Substantia nigra (tissue), 51 donors: ENCODE measurements at places on chromosomes 6 and 20.

DNA sequence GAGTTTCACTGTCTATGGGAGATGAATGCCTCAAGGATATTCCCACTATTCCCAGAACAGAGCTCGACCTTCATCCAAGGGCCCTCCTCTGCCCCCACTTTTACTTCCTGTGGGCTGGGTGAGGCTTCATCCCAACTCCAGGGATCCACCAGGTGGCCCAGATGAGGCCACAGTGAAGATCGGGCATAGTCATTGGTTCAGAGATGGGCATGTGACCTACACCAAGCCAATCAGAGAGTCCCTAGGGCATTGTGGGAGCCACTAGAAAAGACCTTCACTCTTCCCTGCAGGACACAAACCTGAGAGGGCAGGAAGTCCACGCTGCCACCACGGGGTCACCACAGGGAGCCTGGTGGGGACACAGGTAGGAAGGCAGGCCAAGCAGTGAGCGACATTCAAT lies 72.9 kb upstream of the SLC22A16 start:
- DNase-seq = no peak

GRCh38 chr20:41571006-41571405 lies 47.2 kb downstream of the CHD6 start:
- DNase-seq = no peak

DNA sequence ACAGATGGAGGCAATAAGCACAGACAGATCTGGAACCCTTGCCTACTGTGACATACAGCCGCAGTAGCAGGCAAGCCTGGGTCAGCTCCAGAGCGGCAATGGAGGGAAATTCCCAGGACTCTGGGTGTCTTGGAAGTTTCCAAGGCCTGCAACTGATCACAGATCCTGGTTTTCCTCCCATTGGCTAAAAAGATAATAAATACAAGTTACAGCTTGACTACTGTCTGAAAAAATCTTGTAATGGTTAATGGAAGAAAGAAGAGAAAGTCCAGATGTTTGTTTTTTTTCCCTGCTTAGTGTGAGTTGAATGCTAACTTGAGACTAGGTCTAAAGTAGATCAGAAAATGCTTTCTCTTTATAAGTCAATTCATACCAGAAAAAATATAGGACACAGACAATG lies 307.6 kb downstream of the ALDH8A1 start:
- DNase-seq = no peak

DNA sequence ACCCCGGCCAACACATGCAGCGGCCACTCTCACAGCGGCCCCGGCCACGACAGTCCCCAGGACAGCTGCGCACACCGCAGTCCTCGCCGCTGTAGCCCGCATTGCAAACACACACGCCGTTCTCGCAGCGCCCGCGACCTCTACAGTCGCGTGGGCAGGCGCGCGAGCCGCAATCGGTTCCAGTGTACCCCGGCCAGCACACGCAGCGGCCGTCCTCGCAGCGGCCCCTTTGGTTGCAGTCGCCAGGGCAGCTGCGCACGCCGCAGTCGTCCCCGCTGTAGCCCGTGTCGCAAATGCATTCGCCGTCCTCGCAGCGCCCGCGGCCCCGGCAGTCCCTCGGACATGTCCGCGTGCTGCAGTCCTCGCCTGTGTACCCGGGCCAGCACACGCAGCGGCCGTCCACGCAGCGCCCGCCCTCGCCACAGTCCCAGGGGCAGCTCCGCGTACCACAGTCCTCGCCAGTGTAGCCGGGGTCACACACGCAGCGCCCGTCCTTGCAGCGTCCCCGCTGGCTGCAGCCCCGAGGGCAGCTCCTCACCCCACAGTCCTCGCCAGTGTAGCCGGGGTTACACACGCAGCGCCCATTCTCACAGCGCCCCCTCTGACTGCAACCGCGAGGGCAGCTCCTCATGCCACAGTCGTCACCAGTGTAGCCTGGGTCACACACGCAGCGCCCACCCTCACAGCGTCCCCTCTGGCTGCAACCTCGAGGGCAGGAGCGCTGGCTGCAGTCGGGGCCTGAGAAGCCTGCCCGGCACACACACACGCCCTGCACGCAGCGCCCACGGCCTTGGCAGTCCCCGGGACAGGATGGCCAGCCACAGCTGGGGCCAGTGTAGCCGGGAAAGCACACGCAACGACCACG lies 12.5 kb downstream of the TNXB start:
- no peak for DNase-seq

GRCh38 chr6:47780510-47781356 lies 1.1 kb upstream of the OPN5 start:
- peak; percentile 4 for DNase-seq

GRCh38 chr6:128500014-128500413 lies 20.4 kb downstream of the PTPRK start:
- DNase-seq = no peak

DNA sequence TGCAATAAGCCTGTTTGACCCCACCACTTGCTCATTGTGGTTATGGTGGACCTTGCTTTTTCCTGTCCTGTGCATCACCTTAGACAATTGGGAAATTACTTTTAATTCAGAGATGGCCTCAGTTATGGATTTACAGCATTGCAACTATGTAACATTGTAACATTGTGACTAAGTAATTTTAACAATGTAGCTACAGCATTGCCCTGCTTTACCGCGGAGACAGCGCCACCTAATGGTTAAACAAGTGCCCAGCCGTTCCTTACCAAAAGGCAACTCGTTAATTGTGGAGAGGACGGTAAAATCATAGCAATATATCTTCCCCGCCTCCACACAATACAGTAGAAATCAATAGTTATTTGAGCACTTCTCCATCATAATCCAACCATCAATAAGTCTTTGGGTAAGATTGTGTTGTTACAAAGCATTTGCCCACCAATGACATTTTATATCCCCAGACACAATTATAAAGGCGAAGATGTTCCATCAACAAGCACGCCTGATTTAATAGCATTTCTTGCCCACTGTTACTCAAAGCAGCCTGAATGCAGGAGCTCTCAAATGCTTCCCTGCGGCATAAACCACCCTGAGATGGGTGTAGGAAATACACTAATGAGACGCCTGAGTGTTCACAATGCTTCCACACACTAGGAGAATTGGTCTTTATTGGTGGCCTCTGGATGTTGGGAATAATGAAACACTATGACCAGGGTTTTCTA lies 93.7 kb downstream of the PROKR2 start:
- DNase-seq = no peak

DNA sequence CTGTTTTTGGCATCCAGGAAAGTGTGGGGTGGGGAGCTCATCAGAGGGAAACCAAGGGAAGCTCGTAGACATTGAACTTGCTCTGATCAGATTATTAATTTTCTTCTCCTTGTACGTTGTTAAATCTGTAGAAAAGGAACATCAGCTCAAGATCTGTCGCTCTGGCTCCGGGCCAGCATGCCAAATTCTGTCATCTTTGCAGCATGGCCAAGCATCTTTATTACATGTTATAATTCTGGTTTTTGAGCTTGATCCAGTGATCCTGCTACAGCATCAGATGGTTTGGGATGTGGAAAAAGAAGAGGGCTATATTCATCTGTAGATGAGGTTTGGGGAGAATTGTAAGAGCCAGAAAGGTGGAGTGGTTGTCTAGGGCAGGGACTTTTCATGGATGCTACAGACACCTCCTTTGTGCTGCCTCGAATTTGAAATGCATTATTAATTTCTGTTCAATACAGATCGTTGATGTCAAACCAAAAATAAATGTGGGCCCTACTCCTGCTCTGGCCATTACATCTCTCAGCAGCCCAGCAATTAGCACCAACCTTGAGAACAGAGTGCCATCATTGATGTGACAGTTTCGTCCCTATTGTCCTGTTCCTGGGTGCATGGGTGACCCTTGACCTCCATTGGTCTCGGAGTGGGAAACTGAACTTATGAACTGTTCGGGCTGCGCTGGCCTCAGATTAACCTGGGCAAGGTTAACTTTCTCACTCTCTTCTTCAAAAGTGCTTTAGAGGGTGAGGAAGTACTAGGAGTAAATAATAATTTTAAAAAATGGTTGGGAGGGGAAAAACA lies 250.8 kb downstream of the SOX4 start:
- no peak for DNase-seq

DNA sequence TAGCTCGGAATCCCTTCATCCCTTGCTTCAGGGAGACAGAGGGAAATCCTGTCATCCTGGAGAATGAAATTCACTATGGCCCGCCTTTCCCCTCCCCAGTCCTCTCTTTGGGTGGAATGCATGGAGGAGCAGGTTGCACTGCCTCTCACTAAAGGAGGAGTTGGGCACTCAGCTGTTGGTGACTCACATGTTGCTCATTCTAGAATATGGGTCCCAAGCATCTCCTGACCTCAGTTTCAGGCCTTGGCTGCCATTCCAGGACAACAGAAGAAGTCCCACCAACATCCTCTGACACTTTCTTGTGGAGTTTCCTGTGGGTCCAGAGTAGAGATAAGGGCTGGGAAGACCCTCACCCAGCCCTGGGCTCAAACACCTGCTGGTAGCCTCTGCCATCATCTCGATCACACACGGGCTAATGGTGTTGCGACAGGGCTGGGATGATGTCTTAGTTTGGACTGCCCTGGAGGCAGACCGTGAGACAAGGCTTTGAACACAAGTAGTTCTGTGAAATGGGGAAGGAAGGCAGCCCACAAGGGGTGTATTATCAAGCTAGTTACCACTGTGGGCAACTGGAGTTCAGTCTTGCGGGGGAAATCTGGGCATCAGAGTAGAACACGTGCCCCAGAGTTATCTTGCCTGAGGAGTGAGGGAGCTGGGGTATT lies 52.4 kb upstream of the RNF24 start:
- DNase-seq = no peak

DNA sequence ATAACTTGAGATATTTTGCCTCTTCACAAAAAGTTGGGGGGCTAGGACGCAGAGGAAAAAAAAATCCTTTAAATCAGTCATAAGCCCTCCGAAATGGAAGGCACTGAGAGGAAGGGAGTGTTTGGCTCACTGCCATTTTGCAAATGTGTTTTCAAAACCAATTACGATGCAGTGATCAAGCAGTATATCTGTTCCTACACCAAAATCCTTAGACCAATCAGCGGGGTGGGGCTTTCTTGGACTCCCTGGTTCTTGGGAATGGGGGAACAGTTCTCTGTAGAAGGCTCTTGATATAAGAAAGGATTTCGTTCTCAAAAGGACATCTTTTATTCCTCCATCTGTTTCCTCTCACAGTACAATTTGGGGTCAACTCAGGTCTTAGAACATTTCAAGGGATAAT lies 478.6 kb upstream of the JARID2 start:
- no peak for DNase-seq
